Astrocyte of the cerebellum (primary cell): ENCODE measurements at places on chromosomes 1 and 21.
A peak's percentile ranks its signal among the peaks of the same experiment; 100 is the strongest.

GRCh38 chr1:32775640-32776337 is 41.4 kb downstream of the YARS1 start:
- no peak for DNase-seq

GRCh38 chr1:214989341-214989740 is 93.2 kb upstream of the KCNK2 start:
- DNase-seq, result peak; percentile 49

DNA sequence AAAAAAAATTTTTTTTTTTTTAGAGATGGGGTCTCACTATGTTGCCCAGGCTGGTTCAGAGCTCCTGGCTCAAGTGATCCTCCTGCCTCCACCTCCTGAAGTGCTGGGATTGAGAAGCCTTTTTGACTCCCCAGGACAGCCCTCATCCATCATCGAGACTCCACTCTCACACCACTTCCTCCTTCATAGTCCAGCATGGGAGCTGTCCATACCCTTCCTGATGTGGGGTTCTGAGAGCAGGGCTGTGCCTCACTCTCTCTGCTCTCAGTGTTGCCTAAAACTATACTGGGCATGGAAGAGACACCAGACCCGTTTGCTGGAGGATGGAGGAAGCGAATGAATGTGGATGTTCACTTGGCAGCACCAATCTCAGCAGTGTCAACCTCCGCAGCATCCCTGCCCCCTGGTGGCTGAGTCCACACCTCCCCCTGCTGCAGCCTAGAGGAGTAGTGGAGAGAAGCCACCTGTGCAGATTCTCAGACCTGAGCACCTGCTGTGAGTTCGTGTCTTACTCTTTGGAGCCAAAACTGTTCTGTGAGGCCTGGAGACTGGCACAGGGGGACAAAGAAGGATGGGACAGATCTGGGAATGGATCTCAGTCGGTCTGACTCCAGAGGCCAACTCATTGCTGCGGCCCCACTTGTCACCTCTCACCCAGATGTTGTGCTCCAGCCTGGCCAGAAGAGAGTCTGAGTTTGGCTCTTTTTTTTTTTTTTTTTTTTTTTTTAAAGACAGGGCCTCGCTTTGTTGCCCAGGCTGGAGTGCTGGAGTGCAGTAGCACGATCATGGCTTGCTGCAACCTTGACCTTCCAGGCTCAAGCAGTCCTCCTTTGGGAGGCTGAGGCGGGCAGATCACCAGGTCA is 17.7 kb downstream of the TINAGL1 start:
- DNase-seq, result peak; percentile 36

- DNase-seq, result no peak
Measured at GRCh38 chr1:245893025-245893424, 614.1 kb downstream of the SMYD3 start.

GRCh38 chr1:40633523-40633922 is 32.0 kb downstream of the RIMS3 start:
- DNase-seq, result no peak

- DNase-seq, result no peak
Measured at GRCh38 chr21:44263221-44263760, 1.6 kb upstream of the DNMT3L start.

GRCh38 chr1:175129182-175129581 is 61.5 kb downstream of the TNN start:
- DNase-seq, result no peak

DNA sequence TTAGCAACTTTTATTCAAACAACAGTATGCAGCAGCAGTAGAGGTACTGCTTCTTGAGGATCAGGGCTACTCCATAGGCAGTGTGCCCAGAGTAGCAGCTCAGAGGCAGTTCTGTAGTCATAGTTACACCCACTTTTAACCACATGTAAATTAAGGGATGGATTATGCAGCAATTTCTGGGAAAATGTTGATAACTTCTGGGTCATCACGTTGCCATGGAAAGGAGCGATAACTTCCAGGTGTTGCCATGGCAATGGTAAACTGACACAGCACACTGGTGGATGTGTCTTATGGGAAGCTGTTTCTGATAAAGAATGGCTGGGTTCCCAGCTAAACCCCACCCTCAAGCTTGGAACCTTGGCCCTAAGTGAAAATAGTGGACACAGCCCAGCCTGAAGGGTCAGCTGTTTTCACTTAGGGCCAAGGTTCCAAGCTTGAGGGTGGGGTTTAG is 29.0 kb upstream of the PLA2G2A start:
- no peak for DNase-seq

DNA sequence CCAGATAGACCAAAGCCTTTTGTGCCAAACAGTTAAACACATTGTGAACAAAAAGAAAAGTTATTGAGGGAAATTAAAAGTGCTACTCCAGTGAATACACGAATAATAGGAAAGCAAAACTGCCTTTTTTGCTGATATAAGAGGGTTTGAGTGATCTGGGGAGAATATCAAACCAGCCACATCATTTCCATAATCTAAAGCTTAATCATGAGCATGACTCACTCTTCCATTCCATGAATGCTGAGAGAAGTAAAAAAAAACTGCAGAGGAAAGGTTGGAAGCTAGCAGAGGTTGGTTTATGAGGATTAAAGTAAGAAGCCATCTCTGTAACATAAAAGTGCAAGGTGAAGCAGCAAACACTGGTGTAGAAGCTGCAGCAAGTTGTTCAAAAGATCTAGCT is 350.6 kb upstream of the NCAM2 start:
- DNase-seq, result peak; percentile 23

DNA sequence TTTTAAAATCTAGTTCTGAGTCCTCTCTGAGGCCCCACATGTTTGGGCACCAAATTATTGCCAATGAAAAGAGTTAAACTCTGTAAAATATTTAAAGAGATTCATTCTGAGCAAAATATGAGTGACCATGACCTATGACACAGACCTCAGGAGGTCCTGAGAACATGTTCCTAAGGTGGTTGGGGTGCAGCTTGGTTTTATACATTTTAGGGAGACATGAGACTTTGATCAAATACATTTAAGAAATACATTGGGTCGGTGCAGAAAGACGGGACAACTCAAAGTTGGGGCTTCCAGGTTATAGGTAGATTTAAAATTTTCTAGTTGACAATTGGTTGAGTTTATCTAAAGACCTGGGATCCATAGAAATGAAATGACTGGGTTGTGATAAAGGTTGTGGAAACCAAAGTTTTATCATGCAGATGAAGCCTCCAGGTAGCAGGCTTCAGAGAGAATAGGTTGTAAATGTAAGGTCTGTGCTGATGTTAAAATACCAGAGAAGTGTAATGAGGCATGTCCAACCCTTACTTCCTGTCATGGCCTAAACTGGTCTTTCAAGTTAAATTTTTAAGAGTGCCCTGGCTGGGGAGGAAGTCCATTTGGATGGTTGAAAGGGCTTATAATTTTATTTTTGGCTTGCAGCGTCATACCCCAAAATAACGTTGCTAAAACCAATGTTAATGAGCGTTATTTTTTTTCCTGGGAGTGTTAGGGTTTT is 274.9 kb downstream of the NUF2 start:
- DNase-seq, result no peak

DNA sequence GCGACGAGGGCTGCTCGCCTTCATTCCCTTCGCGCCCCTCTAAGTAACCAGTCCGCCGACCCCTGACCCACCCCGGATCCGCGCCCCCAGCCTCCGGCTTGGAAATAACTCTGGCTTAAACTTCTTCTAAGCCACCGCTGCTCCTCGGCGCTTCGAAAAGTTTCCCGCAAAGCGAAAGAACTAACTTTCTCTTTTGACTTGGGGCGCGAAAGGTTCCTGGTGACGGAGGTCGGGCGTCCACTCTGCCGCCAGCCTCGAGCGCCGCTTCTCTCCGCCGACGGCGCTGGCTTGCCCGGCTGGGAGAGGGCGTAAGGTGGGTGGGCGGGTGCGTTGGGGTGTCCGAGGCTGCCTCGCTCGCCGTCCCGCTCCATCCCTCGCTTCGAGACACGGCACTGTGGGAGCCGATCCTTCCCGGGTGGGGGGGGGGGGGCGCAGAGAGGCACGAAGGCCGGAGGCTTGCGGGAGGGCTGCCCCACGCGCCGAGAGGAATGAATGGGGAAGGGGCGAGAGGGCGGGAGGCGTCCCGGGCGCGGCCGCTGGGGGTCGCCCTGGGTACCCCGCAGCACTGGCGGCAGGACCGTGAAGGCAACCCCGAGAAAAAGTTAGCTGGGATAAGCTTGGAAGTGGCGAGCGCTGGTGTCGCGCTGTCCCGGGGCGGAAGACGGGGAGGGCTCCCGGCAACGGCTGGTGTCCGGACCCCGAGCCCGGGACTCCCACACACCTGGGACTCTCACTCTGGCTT is 569 bp downstream of the ATF3 start:
- no peak for DNase-seq

DNA sequence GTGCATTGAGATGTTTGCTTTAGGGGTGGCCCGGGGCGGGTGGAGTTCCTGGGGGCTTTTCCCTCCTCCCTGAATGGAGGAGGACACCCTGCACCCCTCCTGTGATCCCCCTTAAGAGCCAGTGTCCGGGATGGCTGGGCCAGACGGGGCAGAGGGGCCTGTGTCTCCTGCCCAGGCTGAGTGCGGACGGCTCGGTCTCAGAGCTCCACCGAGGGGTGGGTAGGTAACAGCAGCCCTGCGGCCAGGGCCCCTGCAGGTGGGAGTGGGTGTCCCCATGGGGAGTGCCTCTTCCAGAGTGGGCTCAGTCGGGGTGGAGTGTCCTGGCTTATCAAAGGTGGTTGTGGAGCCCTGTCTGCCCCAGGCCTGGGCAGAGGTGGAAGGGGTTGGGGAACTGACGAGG is 23.1 kb downstream of the TP73 start:
- no peak for DNase-seq

GRCh38 chr1:53681351-53681976 is 57.5 kb downstream of the GLIS1 start:
- DNase-seq, result no peak

GRCh38 chr1:118023199-118023598 is 93.7 kb downstream of the WDR3 start:
- DNase-seq, result no peak

- no peak for DNase-seq
Measured at GRCh38 chr1:246138781-246139180, 368.3 kb downstream of the SMYD3 start.

- no peak for DNase-seq
Measured at GRCh38 chr1:60994369-60994768, 88.0 kb upstream of the NFIA start.

GRCh38 chr1:95852483-95853070 is 618.6 kb downstream of the RWDD3 start:
- DNase-seq, result no peak

DNA sequence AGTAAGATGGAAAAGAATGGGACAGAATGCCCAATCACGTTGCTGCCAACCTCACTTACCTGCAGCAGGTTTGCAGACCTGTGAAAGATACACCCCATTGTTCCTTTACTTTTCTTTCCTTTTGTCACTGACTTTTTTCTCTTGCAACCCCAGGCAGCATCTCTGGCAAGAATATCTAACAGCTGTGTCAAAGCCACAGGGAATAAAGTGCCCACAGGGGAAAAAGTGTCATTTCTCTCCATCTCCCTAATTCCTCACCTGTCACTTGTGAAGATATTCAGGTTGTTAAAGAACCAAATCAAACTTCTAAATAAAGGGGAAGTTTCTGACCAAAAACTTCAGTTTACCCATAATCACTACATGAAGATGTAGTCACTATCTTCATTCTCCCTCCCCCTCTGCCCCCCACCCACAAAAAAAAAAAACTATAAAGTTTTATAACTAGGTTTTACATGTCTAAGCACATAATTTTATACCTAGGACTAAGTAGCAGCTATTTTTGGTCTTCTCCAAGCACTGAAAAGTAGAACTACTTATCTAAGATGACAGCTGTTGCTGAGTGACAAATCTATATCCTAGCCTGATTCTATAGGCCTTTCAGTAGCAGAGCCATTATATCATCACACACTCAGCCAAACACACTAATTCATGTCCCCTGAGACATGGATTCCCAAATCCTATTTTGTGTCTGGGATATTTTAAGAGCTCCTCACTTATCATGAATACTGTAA is 54.9 kb downstream of the TBX15 start:
- no peak for DNase-seq

DNA sequence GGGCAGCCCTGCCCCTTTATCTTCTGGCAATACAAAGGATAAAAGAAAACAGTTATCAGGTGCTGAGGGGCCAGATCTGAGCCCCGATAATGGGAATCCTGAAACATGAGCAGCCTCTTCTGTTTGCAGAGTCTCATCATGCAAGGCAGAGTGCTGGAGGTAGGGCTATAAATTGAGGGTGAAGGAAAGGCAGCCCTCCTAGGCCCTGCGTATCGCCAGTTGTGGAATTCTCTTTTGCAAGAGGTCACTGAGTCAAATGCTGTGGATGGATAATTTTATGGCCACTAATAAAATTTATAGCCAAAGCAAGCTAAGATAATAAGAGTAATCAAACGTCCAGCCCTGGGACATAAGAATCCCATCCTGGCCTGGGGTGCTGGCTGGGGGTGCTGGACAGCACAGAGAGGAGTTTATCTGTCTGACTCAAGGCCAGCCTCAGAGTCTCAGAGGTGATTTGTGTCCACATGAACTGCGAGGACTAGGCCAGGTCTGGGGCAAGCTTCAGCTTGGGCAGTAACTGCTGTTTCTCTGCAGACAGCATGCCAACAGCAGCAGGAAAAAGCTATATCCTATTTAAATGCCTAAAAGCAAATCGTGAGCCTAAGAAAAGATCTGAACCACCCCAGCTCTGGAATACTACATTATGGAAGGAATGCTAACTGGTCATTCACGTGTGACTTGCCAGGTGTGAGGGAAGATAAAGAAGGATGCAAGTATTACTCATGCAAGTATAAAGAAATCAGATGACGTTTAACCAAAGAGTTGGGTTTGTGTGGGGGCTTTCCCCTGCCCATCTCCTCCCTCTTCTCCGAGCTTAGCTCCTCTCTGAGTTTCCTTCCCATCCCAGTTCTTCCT is 254.8 kb downstream of the KIF26B start:
- DNase-seq, result no peak

- DNase-seq, result no peak
Measured at GRCh38 chr1:175742790-175743459, 470 bp downstream of the TNR start.

DNA sequence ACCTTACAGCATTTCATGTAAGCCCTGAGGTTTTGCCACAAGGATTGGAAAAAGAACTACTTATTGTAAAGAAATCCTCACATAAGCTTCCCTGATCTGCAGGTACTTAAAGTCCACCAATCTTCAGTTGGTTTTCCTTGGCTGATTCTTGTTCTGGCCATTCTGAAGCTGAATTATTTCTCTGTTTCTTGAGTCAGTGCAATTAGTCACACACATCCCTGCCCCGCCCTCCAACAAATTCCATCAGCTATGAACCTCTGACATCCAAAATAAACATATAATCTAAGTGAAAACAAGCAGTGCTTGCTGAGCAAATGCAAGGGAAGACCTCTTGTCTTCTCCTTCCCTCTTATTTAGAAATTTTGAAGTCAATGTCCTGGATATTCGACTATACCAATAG is 8.2 kb upstream of the FNDC7 start:
- DNase-seq, result peak; percentile 29

DNA sequence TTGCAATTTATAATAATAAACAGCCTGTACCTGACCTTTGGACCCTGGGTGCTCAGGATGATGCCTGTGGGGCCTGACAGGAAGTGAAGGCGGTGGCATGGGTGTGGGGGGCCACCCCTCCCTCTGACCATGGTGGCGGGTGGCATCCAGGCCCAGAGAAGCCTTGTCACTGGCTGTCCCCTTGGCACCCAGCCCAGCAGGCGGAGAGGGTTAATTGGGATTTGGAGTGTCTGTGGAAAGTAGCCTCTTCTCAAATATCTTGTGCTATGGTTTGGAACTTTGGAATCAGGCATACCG is 20.5 kb downstream of the SOX13 start:
- DNase-seq, result no peak
